ENCODE measurements at places on chromosomes 13 and 19.

GRCh38 chr19:55525289-55526101 lies 11.4 kb downstream of the SBK2 start:
- no peak for DNase-seq

DNA sequence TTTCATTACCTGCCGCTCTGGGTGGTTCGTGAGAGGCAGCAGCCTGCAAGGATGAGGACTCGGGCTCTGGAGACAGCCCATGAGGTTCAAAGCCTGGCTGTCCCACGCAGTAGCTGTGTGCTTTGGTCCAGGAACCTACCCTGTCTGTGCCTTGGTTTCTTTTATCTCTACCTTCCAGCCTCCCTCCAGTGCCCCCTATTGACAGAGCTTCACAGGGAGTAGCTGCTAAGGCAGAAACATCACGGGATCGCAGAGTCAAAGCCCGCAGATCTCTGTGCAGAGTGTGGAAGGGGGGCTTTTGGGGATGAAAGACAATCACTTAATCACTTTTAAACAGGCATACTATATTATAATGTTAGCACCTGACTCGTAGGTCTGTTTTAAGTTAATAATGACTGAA lies 16.2 kb downstream of the ZNF71 start:
- DNase-seq: no peak

- DNase-seq: no peak
Measured at GRCh38 chr13:93689333-93689732, 462.7 kb downstream of the GPC6 start.

DNA sequence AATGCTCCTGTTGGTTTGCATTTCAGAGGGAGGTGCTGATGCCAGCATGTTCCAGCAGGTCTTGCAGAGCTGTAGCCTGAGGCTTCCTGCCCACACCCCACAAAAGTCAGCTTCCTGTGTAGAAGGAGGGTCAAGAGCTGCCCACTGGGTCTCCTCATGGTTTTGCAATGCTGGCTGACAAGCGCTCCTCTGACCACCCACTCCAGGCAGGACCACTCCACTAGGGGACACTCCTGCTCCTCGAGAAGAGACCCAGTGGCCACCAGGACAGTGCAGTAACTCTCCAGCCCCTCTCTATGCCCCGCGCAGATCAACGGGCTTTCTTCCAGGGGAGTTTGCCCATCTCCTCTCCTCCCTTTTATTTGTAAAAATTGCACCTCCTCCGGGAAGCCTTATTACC lies 72.9 kb upstream of the UQCRFS1 start:
- peak; percentile 15 for DNase-seq

DNA sequence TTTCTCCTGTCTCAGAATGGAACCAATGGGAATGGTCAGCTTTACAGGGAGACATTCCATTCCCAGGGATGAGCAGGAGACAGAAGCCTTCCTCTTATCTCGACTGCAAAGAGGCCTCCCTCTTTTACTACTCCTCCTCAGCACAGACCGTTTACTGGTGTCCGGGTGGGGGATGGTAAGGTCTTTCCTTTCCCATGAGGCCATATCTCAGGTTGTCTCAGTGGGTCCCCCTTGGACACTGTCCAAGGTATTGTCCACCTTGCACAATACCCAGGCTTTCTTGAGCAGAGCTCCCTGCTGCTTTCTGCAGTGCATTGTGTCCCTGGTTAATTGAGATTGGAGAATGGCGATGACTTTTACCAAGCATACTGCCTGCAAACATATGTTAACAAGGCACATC lies 7.5 kb upstream of the ZNF808 start:
- DNase-seq: no peak
